ENCODE measurements at places on chromosomes 3 and 15.

- no peak for DNase-seq
Observed at GRCh38 chr3:131716007-131716406, 213.2 kb upstream of the MRPL3 start.

GRCh38 chr15:90618330-90619125 lies 88.8 kb downstream of the CRTC3 start:
- DNase-seq, result no peak

DNA sequence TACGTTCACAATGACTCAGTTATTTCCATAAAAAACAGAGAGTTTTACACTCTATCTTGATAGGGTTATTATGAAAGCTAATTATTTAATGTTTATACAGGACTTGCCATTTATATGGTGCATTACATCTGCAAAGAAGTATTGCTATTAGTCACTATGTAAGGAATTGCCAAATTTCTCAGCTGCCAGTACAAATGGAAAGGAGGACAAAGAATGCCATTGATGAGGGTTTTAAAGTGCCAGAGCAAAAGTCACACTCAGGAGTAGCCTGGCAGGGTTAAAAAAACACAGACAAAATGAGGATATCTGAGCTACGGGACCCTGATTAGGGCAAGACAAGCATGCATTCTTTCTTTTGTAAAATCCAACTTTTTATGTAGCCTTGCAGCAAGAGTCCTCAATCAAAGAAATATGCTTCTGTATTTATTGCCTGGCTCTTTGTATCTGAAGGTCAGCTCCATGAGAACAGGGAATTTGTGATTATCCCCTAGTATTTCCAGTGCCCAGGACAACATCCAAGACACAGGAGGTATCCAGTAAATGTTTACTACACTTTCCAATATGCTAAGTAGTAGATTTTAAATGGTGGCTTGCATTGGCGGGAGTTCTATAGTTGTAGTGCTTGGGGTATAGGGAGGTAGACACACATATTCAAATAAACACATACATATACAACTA lies 1013.6 kb downstream of the ROBO1 start:
- DNase-seq, result no peak

DNA sequence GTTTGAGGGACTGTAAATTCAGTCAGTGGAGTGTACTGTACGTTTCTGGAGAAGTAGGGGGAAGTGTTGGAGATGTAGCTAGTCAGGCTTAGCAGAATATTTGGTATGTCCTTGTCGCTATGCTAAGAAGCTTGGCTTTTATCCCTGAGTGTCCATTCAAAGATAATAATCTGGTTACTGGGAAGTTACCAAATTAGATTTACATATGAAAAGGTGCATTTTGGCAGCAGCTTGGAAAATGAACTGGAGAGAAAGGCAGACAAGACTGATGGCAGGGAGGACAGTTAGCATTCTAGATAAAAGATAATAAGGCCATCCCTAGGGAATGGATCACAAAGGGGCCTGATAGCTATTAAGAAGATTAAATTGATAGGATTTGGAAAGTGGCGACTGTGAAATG lies 58.7 kb downstream of the P2RY1 start:
- DNase-seq, result no peak

GRCh38 chr15:70701891-70702568 lies 61.3 kb downstream of the UACA start:
- no peak for DNase-seq

DNA sequence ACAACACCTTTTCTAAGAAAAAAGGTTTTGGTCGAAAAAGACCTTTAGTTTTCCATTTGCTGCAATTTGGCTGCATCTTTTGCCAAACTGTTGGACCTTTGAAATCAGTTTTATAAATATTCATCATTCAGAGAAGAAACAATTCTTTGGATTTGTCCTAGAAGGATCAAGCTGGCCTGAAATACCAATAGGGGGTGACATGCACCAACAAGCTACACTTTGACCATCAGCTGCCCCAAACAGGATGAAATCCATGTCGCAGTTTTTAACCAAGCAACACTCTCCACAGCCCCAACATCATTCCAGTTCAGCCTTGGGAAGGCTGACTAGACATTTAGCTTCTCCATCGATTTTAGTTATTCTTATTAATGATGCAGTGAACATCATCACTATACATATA lies 9.8 kb downstream of the RPL15 start:
- no peak for DNase-seq

GRCh38 chr3:161560008-161560637 lies 63.5 kb downstream of the OTOL1 start:
- no peak for DNase-seq

DNA sequence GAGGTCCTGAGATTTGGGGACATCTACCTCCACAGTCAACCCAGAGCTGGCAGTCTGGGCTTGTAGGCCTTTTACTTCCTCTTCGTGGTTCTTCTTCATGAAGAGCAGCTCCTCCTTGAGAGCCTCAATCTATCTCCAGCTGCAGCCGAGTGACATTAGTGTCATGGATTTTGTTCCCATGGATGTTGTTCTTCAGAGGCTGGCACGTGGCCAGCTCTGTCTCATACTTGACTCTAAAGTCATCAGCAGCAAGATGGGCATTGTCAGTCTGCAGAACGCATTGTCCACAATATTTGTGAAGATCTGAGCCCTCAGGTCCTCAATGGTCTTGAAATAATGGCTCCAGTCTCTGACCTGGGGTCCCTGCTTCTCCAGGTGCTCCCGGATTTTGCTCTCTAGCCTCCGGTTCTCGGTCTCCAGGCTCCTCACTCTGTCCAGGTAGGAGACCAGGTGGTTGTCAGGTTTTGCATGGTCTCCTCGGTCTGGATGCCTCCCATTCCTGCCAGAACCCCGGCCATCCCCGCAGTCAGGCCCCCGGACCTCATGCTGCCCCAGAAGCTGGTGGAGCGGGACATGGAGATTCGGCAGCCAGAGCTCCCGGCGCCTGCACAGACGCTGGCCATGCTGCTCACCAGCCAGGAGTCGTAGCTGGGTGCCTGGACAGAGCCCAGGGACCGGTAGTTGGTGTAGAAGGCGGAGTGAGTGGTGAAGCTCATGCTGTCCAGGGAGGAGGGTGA lies 3.4 kb upstream of the CCNL1 start:
- DNase-seq, result no peak

DNA sequence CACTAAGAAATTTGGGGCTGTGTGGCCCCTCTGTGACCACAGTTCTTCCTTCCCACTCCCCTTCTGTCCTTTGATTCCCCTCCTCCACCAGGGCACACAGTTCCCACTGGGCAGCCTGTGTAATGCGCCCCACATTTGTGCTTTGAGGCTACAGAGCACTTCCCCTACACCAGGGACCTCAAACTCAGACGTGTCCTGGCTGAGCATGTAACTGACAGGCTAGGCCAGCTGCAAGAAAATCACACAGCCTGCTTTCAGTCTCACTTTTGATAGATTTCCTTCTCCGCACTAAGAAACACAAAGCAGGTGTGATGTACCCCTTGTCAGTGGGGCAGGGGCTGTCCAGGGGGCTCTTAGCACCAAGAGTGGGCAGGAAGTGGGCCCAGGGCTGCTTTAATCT lies 29.6 kb downstream of the PRKCD start:
- no peak for DNase-seq

- no peak for DNase-seq
Observed at GRCh38 chr3:61796088-61796680, 234.8 kb downstream of the PTPRG start.

GRCh38 chr15:58919232-58919631 lies 14.2 kb downstream of the SLTM start:
- no peak for DNase-seq

DNA sequence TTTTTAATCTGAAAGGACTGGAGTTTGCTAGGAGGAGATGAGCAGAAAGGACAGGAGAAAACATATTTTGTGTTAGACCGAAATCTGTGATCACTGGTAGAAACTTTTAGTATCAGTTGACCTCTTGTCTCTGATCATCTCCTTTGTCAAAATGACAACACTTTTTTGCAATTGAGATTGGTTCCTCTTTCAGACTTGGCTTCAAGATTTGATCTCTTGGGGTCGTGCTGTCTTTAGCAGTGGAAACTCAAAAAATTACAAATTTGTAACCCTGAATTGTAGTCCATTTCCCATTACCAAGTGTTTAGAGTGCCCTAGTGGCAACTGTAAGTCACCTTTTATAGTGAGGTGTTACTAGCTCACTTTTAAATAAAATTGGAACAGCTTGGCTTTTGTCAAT lies 107.4 kb downstream of the KLHL25 start:
- no peak for DNase-seq

DNA sequence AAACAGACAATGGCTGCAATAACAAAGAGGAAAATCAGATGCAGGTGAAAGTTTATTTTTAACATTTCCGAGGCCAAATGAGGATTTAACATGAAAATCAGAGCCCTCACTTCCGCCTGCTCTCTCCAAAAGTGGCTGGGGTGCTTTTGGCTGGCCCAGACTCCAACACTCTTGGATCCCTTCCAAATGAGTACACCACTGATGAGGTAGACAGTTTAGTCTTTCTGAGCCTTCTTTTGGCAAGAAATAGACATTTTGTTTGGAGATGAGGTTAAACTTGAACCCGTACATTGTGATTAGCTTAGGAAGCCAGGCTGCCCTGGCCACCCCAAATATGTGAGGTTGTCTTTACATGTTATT lies 51.0 kb upstream of the TRA2B start:
- DNase-seq, result no peak

DNA sequence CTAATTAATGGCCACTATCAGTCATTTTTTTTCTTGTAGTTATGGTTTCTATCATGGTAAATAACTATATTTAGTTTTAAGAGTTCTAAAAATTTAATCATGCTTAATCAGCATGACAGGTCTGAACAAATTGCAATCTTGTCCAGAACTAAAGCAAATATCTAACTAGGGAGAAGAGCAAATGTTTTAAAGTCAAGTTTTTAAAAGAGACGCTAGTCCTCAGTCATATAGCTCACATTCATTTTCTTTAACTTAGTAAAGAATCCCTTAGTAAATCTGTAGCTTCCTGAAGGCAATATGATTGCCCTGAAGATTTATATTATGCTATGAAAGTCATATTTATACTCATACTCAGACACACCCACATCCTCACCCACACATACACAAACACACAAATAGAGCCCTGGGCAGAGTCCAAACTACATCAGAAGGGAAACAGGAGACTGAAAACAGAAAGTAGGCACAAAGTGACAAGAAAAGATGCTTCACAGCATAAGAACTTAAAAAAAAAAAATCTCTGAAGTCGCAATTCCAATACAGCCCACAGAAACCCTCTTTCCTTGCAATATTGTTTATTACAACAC lies 1149.1 kb downstream of the SI start:
- DNase-seq, result no peak

GRCh38 chr15:92326236-92326635 lies 67.4 kb upstream of the ST8SIA2 start:
- no peak for DNase-seq

DNA sequence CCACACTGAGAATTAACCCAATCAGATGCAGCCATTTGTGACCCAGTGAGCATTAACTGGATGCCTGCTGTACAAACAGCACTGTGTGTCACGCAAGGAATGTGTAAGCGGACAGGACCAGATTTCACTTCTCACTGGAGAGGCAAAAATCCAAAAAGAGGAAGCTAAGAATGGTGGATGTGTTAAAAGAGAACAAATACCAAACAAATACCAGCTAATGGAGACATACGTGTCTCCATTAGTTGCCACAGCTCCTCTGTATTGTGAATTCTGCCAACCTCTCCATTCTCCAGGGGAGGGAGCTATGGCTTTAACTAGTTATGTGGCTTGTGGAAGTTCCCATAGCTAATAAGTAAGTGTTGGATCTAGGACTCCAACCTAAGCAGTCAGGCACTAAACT lies 2.6 kb downstream of the LTF start:
- no peak for DNase-seq

GRCh38 chr15:52415628-52416027 lies 113.1 kb downstream of the MYO5A start:
- DNase-seq, result no peak

GRCh38 chr3:139310474-139310933 lies 33.3 kb upstream of the MRPS22 start:
- DNase-seq, result no peak

DNA sequence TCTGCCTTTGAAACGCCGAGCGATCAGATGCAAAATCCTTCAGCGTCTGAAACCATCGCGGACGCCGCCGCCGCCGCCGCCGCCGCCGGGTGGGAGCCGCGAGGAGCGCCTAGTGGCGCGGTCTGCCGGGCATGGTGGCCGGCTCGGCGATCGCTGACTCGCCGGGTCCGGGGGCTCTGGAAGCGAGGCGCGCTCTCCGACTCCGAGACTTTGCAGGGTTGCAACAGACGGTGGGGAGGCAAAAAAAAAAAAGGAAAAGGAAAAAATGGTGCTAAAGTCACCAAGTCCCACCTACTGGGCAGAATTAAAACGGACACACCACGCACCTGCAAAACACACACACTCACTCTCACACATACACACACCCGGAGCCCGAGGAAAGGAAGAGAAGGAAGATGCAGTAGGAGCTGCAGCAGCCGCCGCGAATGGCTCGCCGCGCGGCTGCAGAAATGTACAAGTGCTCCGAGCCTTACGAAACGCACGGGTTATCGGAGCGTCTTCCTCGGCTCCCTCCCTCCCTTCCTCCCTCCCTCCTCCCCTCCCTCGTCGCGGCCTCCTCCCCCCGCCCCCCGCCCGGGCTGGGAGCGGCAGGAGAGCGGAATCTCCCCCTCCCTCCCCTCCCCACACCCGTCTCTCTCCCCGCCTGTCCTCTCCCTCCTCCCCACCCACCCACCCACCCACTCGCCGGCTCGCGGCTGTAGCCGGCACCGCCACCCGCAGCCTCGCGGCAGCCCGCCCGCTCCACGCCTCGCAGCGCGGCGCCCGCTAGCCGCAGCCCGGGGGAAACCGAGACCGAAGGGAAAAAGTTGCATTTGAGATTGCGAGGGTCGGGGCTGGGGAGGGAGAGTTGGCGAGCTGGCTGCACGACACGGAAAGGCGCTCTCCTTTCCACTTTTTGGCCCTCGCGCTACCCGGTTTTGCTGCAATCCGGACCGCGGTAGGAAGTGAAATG lies at the start of gene NTRK3:
NTRK3 (minus strand) TSS at position 461 of the 952 bp plus-strand sequence. CDS start 586 bp downstream, outside the sequence.
- peak; percentile 6 for DNase-seq

- no peak for DNase-seq
Observed at GRCh38 chr15:39188930-39189329, 391.9 kb upstream of the THBS1 start.

GRCh38 chr3:151998744-151999143 lies 125.3 kb downstream of the SUCNR1 start:
- no peak for DNase-seq

DNA sequence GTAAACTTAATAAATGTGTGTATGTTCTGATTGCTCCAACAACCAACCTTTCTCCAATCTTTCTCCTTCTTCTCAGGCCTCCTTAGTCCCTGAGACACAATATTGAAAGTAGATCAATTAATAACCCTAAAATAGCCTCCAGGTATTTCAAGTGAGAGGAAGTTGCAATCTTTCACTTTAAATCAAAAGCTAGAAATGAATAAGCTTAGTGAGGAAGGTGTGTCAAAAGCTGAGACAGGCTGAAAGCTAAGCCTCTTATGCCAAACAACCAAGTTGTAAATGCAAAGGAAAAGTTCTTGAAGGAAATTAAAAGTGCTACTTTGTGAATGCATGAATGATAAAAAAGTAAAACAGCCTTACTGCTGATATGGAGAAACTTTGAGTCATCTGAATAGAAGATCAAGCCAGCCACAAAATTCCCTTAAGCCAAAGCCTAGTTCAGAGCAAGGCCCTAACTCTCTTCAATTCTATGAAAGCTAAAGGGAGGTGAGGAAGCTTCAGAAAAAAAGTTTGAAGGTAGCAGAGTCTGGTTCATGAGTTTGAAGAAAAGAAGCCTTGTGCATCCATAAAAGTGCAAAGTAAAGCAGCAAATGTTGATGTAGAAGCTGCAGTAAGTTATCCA lies 38.6 kb downstream of the CCDC80 start:
- no peak for DNase-seq

GRCh38 chr3:150800722-150801121 lies 37.8 kb upstream of the SIAH2 start:
- DNase-seq, result no peak
